Activated CD8-positive, alpha-beta T cell treated with anti-CD3 and anti-CD28 coated beads, Interleukin-2, amount 10 ng/mL, durations not matched to agents 7 days and 5 days (primary cell): ENCODE measurements at places on chromosomes 4 and X.

DNA sequence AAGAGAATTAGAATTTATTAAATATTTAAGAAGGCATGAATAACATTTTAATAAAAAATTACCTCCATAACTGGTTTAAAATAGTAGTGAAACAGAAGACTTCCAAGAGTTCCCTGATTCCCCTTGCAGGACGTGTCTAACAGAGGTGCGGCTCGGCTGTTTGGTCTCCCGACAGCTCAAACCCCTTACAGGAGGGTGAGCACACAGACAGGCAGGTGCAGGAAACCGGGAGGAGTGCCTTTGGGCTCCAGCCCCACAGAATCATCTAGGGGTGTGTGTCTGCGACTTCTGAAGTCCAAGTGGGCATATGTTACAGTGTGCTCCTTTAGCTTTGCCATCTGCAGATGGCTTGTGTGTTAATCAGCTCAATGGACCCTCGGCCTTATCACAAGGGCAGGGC, 88.1 kb upstream of the CCSER1 start:
- DNase-seq, result no peak

GRCh38 chrX:130025256-130025655, 42.8 kb downstream of the BCORL1 start:
- no peak for DNase-seq

GRCh38 chrX:18873189-18873791, 110.6 kb downstream of the PHKA2 start:
- DNase-seq, result no peak

- peak; percentile 13 for DNase-seq
Observed at GRCh38 chr4:2250357-2251072, 8.6 kb upstream of the HAUS3 start.

DNA sequence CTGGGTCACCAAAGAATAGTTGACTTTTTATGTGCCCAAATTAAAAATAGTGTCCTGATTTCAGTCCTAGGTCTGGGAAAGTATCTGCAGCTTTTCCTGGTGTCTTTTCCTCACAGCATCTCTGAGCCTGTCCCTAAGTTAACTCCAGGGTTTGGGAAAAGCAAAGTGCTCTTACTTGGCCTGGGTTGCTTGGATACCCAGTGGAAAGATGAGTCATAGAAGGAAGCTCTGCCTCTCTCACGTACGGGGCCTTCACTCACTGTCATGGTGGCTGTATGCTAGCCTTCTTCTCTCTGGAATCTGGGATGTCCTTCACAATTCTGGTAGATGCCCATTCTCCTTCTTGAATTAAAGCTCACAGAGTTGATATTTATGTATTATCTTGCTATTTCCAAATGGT, 607.3 kb downstream of the ANKRD50 start:
- no peak for DNase-seq

DNA sequence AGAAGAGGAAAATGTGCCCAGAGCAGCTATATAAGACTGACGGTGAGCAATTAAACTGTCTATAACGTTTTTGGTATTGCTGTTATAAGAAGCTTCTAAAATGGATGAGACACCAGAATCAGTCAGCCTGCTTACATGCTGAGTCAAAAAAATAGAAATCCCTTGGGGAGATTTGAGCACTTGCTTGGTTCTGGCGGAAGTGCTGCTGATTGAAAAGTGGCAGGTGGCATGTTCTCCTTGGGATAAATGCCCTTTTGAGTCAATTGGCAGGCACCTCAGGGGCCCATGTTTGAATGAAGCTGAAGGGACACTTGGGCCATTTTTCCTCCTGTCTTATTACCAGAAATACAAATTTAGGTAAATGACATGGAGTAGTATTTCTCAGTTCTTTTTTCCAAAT, 148.7 kb downstream of the PTCHD1 start:
- DNase-seq, result no peak

- no peak for DNase-seq
Observed at GRCh38 chr4:74327762-74328161, 19.5 kb downstream of the EPGN start.

DNA sequence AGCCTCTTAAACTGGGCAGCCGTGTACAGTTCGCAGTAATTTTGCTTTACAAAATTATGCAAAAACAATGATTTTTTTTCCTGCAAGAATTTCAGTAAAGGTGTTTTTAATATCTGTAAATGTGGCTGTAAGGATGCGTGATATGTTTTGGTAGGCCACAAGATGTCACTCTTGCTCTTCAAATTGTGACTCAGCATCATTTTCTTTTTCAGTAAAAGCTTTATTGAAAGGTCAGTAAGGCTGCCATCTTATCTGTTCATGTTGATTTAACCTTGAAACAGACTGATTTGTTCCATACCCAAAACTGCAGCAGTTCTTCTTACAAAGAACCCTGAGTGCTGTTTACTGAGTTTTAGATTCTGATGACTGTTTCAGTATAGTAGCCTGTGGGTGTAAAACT, 39.9 kb downstream of the TXLNG start:
- DNase-seq, result peak; percentile 20

GRCh38 chr4:121555315-121556107, 141.3 kb downstream of the ANXA5 start:
- no peak for DNase-seq

DNA sequence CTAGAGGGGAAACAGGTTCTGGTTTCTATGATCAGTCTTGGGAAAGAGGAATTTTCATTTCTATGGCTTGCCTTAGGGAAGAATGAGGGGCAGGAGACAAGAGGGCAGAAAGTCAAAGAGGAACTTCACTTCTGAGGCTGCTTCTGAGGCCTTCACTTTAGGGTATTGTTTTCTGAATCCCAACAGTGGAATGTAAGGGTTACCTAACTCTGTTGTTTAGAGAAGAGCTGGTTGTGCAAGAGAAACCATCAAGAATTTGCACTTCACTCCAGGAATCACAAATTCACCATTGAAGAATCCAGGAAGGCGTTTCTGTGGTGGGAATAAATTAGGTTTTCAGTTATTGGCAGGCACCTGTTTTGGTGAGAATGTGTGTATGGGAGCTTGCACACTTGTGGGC, 126.7 kb upstream of the AMOT start:
- no peak for DNase-seq

GRCh38 chrX:49878834-49879655, at the start of gene USP27X:
TSS of gene USP27X (plus strand) at chrX:49879484. CDS start at chrX:49880308, 824 bp downstream.
- peak; percentile 84 for DNase-seq

DNA sequence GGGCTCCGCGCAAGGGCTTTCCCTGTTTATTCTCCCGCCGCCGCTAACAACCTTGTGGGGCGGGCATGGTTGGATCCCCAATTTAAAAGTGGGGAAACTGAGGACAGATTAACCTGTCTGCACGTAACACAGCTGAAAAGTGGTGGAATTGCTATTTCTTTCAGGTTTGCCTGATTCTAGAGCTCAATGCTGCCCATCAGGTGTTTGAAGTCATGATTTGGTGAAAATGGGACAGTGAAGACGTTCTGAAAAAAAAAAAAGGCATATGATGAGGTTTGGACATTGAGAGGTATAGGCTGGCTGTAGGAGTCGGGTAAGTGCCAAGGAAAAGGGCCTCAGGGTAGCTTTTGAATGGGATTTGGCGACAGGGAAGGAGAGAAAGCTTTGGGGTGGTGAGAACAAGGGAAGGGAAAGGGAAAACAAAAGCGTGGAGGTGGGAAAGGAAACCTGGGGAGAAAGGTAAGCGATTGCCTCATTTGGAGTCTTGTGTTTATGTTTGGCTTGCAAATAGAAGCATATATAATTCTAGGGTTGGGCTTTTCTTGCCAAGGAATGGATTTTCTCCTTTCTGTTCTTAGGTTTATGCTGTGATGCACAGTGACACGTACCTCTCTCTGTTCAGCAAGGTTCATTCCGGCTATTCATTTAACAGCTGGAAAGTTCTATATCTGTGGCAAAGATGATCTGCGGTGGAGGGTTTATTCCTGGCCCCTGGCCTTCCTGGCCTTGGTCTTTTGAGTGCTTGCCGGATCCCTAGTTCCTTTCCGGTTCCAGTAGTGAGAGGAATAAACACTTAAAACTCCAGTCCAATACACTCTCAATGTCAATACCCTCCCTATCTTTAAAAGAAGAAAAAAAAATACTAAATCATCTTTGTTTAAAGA, 2.4 kb upstream of the STIM2 start:
- no peak for DNase-seq

- no peak for DNase-seq
Observed at GRCh38 chr4:130646886-130647285, 1550.9 kb downstream of the C4orf33 start.

- DNase-seq, result no peak
Observed at GRCh38 chr4:74440356-74440755, 4.6 kb upstream of the AREG start.

GRCh38 chrX:135632353-135632752, 81.1 kb upstream of the CT45A1 start:
- no peak for DNase-seq

DNA sequence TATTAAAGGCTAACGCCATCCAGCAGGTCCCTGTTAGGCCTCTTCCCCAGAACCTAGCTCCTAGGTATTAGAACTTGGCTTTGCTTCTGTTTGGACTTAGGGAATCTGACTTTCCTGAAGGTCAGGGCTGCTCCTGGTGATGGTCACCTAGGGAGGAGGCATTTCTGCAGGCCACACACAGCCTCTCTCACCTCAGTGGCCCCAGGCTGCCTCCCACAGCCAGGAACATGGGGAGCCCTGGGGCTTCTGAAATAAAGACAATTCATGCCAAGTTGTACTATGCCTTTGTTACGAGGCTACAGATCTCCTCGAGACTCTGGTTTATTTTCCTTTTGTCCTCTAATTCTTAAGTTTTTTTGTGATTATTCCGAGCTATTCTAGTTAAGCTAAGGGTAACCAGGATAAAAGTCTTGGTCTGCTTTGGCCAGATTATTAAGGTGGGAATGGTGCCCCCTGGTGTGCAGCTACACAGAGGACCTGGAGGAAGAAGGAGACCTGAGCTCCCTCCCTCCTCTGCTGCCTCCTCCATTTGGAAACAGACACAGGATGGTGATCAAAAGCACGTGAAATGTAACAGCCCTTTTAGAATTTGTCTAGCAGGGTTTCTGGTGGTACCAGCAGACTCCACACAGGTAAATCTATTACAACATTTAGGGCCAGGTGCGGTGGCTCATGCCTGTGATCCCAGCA, 131.0 kb downstream of the DCLK2 start:
- peak; percentile 22 for DNase-seq

GRCh38 chr4:69764311-69764710, 3.9 kb upstream of the SULT1B1 start:
- no peak for DNase-seq

GRCh38 chr4:26388671-26389070, 67.9 kb downstream of the RBPJ start:
- DNase-seq, result no peak

- no peak for DNase-seq
Observed at GRCh38 chrX:819684-820083, 189.1 kb downstream of the SHOX start.

DNA sequence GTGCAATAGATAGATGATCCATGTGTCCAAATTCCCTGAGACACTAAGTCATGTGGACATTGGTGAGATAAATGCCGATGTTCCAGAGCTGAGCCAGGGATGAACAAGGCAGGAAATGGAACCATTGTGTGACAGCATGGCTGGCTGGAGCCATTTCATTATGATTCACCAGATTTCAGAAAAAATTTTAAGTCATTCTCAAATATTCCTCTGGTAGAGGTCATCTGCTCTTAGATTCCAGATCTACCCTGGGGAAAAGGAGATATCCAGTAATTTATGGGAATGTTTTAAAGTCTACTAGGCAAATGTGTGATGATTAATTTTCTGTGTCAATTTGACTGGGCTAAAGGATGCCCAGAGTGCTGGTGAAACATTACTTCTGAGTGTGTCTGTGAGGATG, 287.3 kb downstream of the STK32B start:
- DNase-seq, result no peak

DNA sequence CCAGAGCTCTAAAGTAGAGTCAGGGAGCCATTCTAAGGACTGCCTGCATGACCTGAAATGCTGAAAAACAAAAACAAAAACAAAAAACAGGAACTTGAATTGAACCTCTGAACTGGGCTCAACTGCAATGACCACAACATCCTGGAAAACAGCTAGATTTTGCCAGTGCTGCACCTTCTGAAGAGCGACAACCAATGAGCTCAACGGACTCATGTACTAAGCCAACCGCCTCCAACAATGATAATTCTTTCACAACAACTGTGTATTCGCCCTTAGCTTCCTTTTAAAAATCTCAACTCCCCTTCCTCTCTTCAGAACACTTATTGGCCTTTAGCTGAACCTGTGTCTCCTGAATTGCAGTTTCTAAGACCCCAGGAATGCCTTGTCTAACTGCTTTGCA, 69.8 kb downstream of the HAUS3 start:
- no peak for DNase-seq

GRCh38 chr4:119268466-119268865, 53.5 kb downstream of the FABP2 start:
- no peak for DNase-seq

GRCh38 chrX:104253567-104254441, 929 bp downstream of the ESX1 start:
- peak; percentile 19 for DNase-seq

- no peak for DNase-seq
Observed at GRCh38 chrX:14916017-14916674, 42.9 kb downstream of the MOSPD2 start.

DNA sequence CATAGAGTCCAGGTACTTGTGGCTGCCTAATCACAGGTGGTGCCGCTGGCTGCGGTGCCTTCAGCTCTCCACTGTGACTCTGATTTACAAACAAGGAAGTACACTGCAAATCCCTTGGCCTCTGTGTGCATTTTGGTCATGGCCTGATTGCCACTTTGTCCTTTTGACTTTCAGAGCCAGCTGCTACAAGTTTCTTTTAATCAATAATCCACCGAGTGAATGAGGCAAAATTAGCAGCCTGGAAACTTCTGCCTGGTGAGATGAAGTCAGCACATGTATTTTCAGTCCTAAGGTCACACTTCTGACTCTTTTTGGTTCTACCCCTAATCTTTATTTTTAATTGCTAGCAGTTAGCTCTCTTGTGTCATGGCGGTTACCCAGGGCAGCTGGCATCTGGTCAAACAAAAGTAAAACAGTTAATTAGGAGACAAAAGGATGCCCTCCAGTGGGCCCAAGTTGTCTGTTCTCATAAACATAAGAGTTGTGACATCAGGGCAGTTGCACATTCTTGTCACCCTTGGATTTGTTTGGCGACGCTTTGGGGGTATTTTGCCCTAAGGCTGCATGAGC, 62.3 kb upstream of the LNX1 start:
- DNase-seq, result no peak

DNA sequence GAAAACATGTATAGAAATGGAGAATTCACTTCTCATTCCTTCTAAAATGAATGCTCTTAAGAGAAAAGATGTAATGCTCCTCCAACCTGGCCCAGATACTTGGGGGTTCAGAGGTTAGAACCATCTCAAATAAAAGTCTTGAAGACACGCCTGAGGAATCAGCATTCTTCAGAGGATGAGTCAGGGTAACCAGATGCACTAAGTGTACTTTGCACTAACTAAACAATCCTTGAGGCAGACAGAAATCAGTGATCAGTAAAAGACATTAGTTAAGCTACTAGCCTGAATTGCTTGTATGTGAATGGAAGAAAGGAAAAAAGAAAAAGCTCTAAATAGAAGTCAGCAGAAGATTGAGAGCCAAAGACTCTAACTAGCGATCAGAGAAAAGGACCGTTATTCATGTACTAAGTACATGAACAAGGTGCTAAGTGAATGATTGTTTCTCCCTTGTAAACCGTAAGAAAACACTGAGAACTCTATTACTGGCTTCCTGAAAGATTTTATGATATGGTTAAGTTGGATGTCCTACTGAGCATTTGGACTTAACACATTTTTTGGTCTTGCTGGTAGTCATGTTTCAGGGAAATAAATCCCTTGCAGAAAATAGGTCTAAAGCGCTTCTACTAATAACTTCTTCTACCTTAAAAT, 738.3 kb downstream of the STPG2 start:
- no peak for DNase-seq
